ENCODE measurements at places on chromosomes 2 and 18.

DNA sequence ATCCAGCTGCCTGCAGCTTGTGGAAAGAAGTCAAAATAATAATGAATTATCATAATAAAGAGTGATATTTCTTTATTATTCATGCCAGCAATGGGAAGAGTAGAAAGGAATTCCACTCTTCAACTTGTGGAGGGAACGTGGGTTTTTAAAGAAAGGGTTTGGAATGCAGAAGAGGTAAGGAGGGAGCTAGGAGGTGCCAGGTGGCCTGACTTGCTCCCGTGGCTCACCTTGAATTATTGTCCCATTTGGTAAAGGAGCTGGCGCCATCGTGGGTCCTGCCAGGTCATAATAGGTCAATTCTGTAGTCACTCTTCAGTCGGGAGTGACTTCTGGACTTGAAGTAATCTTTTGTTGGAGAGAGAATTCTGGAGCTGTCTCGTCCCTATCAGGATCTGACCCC, 95.2 kb upstream of the BARD1 start:
- DNase-seq: no peak

GRCh38 chr2:105166688-105167087, 74.9 kb upstream of the GPR45 start:
- no peak for DNase-seq

- no peak for DNase-seq
Measured at GRCh38 chr2:133456971-133457370, 111.3 kb downstream of the NCKAP5 start.

GRCh38 chr2:127068351-127068741, 38.6 kb downstream of the BIN1 start:
- DNase-seq: no peak

GRCh38 chr2:60499651-60500265, 53.7 kb downstream of the BCL11A start:
- no peak for DNase-seq

GRCh38 chr18:68727506-68727905, 12.6 kb upstream of the TMX3 start:
- no peak for DNase-seq

DNA sequence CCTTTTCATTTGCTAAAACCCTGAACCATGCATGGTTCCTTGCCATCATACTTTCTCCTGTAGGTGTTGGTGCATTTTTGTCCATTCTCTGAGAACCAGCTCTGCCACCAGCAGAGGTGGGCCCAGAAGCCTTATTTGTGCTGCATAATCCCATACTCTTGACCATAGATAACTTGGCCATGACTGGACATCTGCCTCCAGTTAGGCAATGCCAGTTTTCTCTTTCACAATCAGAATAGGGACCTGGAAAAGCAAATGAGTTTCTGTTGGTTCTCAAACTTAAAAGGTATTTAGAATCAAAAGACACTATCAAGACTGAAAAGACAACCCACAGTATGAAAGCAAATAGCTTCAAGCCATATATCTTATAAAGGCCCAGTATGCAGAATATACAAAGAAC, 167.3 kb downstream of the MAIP1 start:
- DNase-seq: no peak

- no peak for DNase-seq
Measured at GRCh38 chr18:26135548-26135947, 1.9 kb downstream of the PSMA8 start.

DNA sequence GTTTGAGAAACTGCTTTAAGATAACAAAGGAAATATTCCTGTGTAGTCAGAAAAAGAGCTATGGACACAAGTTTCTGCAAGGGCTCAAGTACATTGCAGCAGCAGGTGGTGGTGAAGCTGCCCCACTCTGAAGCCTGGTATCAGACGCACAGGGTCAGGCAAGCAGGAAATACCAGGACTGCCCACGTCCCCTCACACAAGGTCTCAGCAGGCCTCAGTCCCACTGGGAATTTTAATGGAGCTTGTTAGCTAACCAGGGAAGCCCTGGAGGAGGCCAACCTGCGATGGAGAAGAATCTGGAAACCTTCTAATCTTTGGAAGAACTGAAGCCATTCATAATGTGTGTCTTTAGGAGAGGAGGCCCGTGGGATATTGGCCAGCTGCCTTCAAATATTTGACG, 168.3 kb downstream of the UXS1 start:
- no peak for DNase-seq

GRCh38 chr2:65018141-65018582, 29.0 kb downstream of the SLC1A4 start:
- no peak for DNase-seq

DNA sequence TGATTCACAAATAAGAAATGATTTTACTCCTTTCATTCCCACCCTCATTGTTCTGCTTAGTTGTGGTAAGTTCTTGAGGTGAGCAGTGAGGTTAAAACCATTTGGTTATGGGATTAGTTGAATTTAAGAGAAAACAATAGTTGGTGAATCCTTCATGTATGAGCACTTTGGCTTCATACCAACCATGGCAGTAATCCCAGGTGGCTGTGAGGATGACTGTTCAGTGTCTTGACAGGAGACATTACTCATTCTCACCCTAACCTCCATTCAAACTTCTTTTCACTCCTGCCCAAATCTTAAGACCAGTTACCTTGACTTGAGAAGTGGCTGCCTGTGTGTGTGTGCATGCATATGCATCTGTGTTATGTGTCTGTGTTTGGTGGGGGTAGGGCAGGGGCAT, 143.1 kb downstream of the SETBP1 start:
- DNase-seq: no peak

DNA sequence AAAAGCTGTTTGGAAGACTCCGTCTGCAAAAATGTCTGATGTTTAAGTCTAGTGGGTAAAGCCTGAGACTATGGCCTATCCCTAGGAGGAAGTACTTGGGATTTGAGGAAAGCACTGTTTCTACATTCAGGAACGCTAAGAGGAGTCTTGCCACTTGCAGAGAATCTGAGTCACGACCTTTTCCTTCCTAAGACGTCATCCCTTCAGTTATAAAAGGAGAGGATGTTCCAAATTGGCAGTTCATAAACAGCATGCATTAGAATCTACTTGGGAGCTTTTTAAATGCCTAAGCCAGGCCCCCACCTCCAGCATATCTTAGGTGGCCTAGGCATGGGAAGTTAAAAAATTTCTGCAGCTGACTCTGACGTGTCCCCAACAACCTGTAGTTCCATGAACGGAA, 125.9 kb downstream of the TTC32 start:
- DNase-seq: no peak

Data from liver (tissue), 10 donors.